ENCODE measurements at places on chromosomes 13 and 19.
A peak's percentile ranks its signal among the peaks of the same experiment; 100 is the strongest.

GRCh38 chr13:50361282-50361681, 346.0 kb downstream of the KCNRG start:
- DNase-seq: no peak

- DNase-seq: no peak
Observed at GRCh38 chr19:39200066-39200802, 3.5 kb downstream of the NCCRP1 start.

- no peak for DNase-seq
Observed at GRCh38 chr19:2181633-2181997, 17.9 kb downstream of the DOT1L start.

GRCh38 chr13:97238883-97239282, 16.8 kb downstream of the MBNL2 start:
- DNase-seq: no peak

DNA sequence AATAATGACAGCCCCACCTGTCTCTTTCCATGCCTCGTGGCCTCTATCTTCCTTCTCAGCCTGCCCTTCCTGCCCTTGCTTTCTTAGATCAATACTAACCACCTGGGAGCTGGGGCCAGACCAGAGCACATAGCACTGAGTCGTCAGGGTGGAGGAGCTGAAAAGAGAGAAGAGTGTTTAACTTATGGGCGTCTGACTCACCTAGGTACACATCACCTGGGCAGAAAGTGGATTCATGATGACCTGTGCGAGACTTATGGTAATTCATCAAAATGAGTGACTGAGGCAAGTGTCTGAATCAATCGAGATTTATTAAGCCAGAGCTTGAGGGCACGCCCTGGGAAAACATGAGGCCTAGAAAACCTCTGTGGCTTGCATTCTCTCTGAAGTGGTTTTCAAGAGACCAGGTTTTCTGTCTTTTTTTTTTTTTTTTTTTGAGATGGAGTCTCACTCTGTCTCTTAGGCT, 19.2 kb downstream of the CEACAM6 start:
- peak; percentile 35 for DNase-seq

DNA sequence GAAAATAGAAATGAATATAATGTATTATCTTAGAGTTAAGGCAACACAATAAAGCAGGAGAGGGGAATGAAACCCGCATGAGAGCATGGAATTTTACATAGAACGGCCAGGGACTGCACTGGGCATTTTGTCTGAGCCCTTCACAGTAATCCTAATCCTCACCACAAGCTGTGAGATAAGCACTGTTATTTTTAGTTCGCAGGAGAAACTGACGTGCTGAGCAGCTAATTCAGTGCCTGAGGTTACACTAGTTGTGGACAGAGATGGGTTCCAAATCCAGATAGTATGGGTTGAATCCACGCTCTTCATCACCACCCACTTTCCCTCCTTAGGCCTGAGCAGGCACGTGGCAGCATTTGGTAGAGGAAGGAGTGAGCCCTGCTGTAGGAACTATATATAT, 24.8 kb upstream of the ZNF527 start:
- DNase-seq: no peak

DNA sequence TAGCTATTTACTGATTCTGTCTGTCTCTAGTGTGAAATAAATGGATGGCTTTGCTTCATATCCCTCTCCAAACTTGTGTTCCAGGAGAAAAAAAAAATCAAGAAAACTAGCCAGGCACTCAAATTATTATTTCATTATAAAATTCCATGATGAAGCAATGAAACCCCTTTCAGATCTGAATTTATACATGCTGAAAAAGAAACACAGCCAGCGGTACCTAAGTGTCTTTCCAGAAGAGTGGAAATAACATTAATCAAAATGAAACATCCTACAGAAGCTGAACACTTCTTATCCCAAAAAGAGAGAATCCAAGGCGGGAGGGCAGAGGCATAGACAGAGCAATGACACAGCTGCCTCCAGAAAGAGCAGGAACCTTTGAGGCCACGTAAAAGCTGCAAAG, 15.9 kb downstream of the ENOX1 start:
- no peak for DNase-seq

DNA sequence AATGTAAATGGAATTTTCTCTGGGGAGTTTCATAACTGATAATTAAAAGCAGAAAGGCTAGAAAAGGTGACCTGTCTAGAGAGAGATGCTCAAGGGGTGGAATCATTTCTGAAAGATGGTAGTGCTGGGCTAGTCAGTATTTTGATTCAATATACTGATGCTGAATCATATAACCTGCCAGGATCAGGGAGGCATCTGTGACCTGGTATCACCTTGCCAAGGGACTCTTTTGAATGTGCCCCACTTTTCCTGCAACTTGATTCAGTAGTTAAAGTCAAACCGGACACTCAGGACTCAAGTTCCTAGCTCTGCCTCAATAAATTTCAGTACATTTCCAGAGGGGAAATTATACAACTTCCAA, 15.8 kb downstream of the LCP1 start:
- DNase-seq: no peak

- no peak for DNase-seq
Observed at GRCh38 chr13:113166681-113167080, 8.2 kb downstream of the PROZ start.

GRCh38 chr19:31436121-31436776, 87.0 kb upstream of the TSHZ3 start:
- DNase-seq: no peak

DNA sequence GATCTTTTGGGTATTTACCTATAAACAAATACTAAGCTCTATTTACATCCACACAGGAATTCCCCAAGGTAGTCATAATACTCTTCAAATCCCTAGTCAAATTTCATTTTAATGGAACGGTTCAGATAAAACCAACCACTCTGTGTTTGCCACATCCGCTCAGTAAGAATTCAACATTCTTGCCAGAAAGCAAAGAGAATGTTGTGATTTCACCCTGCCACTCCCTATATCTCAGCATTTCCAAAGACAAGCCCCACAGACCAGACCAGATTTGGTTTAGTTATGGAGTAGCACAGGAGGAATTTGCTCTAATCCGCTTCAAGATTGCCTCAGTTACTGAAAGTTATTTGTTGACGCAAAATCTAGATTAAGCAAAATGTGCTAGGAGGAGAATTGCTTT, 105.6 kb upstream of the SERP2 start:
- no peak for DNase-seq

DNA sequence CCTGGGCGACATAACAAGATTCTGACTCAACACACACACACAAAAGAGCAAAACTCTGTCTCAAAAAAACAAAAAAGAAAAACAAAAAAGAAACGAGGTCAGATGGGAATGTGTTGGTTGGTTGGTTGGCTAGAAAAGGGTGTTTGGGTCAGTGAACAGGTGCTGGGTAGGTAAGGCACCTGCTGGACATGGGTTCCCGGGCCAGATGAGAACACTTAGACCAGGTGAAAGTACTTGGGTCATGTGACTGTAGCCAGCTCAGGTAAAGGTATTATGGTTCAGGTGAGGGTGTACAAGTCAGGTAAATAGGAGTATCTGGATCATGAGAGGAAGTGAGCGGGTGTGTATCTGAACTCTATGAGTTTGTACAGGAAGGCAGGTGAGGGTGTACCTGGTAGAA, 14.5 kb upstream of the ZNF414 start:
- no peak for DNase-seq

DNA sequence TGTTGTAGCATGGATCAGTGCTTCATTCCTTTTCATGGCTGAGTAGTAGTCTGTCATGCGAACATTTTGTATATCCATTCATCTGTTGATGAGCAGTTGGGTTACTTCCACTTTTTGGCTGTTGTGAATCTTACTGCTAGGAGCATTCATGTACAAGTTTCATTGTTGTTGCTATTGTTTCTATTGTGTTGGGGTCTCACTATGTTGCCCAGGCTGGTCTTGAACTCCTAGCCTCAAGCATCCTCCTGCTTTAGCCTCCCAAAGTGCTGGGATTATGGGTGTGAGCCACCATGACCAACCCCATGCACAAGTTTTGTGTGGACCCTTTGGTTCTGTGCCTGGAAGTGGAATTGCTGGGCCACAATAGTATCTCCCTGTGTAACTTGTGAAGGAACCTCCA, 15.8 kb downstream of the SLC25A42 start:
- DNase-seq: no peak

GRCh38 chr13:49641801-49642291, 13.5 kb downstream of the ARL11 start:
- DNase-seq: no peak

GRCh38 chr13:96090240-96091101, 564 bp downstream of the HS6ST3 start:
- no peak for DNase-seq

DNA sequence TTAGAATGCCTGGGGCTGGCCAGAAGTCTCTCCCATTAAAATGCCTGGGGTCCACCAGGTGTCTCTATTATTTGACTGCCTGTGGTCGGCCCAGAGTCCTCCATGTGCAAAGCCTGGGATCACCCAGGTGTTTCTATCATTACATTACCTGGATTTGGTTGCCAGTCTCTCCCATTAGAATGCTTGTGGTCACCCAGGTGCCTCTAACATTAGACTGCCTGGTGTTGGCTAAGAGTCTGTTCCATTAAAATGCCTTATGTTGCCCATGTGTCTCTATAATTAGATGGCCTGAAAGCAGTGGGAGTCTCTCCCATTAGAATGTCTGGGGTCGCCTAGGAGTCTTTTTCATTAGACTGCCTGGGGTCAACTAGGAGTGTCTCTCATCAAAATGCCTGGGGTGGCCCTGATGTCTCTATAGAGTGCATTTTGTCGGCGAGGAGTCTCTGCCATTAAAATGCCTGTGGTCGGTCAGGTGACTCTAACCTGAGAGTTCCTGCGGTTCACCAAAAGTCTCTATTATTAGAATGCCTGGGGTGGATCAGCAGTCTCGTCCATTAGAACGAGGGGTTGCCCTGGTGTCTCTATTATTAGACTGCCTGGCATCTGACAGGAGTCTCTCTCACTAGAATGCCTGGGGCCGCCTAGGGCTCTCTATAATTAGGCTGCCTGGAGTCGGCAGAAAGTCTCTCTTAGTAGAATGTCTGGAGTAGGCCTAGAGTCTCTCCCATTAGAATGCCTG, 1540.5 kb downstream of the UQCRFS1 start:
- no peak for DNase-seq

- no peak for DNase-seq
Observed at GRCh38 chr19:56748378-56748777, 76.8 kb upstream of the ZNF835 start.

DNA sequence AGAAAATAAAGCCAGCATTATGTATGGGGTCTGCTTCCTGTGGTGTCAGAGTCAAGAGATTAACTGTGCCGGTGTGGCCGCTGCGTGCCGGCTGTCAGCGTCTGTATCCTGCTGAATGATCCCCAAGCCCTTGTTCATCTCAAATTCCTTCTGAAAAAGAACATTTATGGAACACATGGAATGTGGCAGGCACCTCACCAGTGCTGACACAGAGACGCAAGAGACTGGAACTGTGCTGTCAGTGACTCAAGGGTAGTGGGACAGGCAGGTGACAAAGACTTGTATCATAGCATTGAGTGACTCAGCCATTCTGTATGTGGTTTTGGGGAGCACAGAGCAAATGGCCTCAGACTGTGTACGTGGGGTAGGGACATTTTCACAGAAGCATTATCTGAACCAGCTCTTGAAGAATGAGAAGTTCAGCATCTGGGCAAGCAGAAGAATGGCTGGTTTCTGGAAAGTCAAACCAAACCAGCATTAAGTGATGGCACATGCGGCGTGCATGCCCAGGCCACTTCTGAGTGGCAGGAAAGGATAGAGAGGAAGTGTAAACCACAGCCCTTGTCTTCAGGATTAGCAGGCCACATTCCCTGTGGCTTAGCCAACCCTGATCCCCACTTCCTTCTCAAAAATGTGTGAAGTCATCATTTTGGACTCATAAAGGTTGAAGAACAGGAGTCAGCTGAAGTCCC, 54.0 kb upstream of the IRS2 start:
- DNase-seq: peak; percentile 8

GRCh38 chr13:95233026-95233635, 68.1 kb downstream of the ABCC4 start:
- no peak for DNase-seq

DNA sequence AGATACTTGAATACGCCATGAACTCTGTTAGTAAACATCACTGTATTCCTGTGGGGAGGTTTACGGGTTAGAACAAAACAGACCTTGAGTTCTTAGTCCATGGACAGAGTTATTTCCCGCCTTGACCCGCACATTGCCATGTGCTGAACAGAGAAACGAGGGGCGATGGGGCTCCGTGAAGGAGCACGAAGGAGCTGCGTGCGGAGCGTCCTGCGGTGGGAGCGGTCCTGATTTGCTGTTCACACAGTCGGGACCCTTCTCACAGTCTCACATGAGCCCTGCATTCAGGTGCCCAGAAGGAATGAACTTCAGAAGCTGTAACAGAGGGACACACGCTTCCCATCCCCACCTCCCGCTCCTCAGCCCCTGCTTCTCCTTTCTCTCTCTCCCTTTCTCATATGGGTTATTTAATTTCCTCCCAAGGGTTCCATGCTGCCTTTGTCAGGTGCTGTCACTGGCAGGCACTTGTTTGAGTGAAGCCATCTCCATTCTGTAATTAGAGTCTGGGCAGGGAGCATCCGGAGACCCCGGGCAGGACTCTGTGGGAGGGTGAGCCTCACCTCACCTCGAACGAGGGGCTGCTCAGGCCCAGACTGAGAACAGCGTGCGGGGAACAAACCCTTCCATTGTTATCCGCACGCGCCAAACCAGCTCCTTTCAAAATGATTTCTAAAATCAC, 76.9 kb downstream of the TEX29 start:
- no peak for DNase-seq

DNA sequence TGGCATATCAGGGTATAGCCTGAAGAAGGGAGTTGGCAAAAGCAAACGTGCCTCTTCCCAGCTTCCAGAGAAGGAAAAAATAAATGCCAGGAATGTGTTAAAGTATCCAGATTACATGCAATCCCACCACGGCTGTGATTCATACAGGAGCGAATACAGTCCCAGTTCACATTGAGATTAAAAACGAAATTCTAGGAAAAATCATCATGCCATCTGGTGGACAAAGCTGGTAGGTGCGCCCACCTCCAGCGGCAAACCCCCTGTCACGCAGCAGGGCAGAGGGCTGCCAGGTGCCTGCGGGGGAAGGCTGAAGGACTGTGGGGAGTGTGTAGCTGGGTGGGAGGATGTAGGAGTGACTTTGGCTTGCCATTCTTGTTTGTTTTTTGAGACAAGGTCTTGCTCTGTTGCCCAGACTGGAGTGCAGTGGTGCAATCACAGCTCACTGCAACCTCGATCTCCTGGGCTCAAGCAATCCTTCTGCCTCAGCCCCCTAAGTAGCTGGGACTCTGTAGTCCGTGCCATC, 6.4 kb upstream of the DMWD start:
- DNase-seq: peak; percentile 33

DNA sequence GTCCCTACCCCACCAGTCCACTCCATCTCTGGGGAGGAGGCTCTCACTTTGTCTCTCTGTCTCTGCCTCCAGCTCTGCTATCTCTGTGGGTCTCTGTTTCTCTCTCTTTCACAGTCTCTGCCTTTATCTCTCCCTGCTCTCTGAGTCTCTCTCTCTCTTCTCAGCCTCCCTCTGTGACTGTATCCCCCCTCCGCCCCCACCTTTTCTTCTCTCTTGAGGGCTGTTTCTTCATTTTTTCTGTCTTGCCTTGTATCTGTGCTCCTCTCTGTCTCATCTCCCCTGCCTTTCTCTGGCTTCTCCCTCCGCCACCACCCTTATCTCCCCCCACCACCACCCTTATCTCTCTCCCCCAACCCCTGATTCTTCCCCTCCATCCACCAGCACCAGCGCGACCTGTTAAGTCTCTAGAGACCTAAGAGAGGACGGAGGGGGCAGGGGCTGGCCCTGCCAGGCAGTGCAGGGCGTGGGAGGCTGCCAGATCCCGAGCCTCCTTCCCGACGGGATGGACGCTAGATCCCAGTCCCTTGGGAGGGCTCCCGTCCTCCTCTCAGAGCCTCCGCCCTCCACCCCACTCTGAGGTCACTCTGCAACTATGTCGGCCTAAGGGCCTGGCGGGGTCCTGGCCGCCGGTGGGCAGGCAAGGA, 1.0 kb downstream of the AXL start:
- DNase-seq: no peak

Measured in stimulated activated CD4-positive, alpha-beta T cell treated with anti-CD3 and anti-CD28 coated beads, Interleukin-12 subunit alpha, Interleukin-12 subunit beta, amount 100 ng/mL, for 24 hours (primary cell).